SW 1271 (cell line): ENCODE measurements at places on chromosomes 12 and 14.

DNA sequence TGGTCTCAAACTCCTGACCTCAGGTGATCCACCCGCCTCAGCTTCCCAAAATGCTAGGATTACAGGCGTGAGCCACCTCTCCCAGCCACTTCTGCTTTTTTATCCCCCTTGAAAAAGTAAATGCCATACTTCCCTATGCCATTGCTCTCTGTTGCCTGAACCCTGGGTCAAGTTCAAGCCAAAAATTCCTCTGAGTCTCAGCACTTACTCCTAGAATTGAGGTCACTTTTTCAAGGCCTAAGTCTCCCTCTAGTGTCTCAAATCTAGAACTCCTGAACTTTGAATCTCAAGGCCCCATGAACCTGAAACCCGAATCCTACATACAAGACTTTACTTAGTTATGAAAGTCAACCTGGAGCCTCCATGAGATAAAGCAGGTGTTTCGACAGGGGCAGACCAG lies 1.4 kb upstream of the APOBEC1 start:
- DNase-seq: no peak

DNA sequence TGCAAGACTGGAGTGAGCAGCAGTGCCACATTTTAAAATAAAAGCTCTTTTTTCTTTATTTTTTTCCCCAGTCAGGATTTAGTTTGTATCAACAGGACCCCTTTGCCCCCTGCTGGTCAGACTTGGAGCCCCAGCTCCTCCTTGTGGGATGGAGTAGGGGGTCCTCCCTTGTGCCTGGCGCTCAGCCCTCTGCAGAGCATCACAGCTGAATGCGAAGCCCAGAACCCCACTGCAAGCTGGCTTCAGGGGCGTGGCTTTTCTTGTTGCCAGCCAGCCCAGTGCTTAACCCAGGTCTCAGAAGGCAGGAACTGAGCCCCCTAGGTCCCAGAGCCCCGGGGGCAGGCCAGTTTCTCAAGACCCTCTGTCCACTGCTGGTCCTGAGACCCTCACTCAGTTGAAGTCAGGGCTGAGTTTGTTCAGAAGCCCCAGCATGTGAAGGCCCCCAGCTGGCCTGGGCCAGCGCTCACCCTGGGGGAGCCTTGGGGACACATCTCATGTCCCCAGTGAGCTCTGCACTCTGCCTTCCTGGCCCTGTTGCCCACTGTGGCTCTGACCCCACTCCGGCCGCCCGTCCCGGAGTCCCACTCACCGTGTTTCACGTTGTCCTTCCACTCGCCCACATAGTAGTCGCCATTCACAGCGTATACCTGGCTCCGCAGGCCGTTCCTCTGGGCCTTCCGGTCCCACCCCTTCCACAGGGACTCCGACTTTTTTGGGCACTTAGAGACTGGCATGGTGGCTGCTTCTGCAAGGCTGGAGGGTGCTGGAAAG lies 519 bp downstream of the MORN3 start:
- no peak for DNase-seq

GRCh38 chr12:6602526-6602925 lies 4.7 kb downstream of the CHD4 start:
- no peak for DNase-seq

DNA sequence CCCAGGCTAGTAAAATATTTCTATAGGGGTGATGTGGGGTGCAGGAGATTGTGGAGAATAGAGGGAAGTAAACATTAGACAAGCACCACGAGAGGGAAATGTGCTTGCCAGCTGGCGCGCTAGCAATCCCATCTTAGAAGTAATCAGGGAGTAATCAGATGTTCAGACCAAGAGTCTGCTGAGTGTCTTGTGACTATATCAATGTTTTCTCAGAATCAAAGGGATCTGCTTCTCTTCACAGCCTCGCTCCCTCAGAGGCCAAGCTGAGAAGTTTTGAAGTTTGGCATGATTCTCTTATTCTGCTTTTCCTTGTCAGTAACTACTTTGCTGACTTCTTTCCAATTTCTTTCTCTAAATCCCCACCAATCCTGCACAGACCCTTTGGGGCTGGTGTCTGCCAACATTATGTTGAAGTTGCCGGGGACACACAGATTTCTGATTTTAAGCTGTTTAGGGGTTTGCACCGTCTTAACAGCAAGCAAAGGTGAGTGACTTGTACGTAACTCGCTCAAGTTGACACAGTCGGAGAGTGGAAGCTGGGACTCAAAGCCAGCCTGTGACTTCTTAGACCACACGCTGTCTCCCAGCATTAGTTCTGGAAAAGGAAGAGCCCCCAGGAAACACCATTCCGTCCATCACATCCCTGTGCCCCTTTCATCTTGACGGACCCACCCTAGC lies 22.0 kb upstream of the TSPAN9 start:
- DNase-seq: no peak

GRCh38 chr12:107912421-107913004 lies 138.0 kb downstream of the ASCL4 start:
- DNase-seq: no peak

DNA sequence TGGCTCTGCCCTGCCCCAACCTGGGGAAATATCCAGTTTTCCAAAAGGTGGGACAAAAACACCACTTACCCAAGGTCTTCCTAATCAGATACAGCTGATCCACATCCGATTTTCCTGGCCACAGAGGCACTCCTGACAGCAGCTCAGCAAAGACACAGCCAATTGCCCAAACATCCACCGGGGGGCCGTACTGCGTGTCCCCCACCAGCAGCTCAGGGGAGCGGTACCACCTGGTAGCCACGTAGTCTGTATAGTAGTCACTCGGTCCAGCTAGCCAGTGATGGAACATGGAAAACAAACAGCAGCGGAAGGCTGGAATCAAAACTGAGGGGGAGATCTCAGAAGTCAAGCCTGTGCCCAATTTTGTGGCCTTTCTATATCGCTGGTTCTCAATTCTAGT lies 28.8 kb downstream of the DMAC2L start:
- no peak for DNase-seq
